ENCODE measurements at places on chromosomes 5 and 9. TPM values are rescaled to one million over a fixed set of nuclear protein-coding genes. Genes with fewer than 3 reads are reported as not detected.

The ZBED3 gene
- 2.9 TPM for total RNA-seq

The FRMD3 gene
- total RNA-seq: 0.35 TPM

The TLR4 gene
- total RNA-seq: not detected

GRCh38 chr9:81113453-81114124 lies 575.8 kb downstream of the TLE1 start:
- peak overlapping the region; percentile 6 for H3K4me3 ChIP-seq
- peaks cover 5% of the 10 kb centered on the region for H3K27me3 ChIP-seq
- H3K36me3 ChIP-seq: no peaks in the 10 kb centered on the region

GRCh38 chr9:114732823-114733222 lies 50.8 kb upstream of the TEX48 start:
- no peak for DNase-seq
- H3K27ac ChIP-seq: no peak overlapping the region
- H3K36me3 ChIP-seq: peaks cover 5% of the 10 kb centered on the region
- H3K4me1 ChIP-seq: peaks cover 39% of the 10 kb centered on the region

DNA sequence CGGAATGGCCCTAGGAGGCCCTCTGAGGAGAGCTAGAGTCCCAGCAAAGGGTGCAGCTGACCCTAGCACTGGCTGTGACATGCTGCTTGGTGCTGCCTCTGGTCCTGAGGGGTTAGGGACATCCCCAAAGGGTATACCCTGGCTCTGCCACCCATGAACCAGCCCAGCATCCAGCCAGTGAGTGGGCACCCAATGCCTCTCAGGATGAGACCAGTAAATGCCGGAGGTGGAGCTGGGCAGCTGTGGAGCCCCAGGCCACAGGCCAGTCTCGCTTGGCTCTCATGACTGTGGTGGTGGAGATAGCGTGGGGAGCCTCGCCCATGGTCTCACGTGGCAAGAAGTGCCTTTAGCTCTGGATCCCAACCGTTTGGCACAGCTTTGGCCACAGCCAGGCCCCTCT lies 3.7 kb upstream of the CEL start:
- no peak for DNase-seq
- H3K4me1 ChIP-seq: peaks cover 48% of the 10 kb centered on the region
- H3K36me3 ChIP-seq: peaks cover 27% of the 10 kb centered on the region

DNA sequence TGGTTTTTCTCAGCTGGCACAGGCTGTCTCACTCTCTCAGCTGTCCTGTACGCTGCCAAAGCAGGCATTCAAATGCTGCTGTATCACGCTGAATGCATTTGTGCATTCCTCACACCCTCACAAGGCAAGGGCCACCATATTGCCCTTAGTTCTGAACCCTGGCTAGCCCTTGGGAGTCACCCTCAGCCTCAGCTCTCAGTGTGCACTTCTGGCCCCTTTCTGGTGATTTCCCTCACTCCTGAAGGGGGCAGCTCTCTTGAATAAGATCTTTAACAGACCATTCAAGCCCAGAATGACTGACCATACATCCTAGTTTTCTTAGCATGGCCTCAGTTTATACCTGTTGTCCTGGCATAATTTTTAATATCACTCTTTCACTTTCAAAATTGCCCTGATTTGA lies 84.3 kb downstream of the HTR1A start:
- H3K36me3 ChIP-seq: no peaks in the 10 kb centered on the region
- no peaks in the 10 kb centered on the region for H3K27me3 ChIP-seq
- no peak overlapping the region for H3K27ac ChIP-seq
- H3K4me3 ChIP-seq: no peak overlapping the region

GRCh38 chr5:123104607-123105006 lies 15.6 kb downstream of the PRDM6 start:
- H3K4me1 ChIP-seq: no peaks in the 10 kb centered on the region
- H3K36me3 ChIP-seq: no peaks in the 10 kb centered on the region
- H3K27ac ChIP-seq: no peak overlapping the region
- peaks cover 29% of the 10 kb centered on the region for H3K27me3 ChIP-seq

- no peak overlapping the region for H3K27ac ChIP-seq
- no peaks in the 10 kb centered on the region for H3K36me3 ChIP-seq
- H3K4me3 ChIP-seq: no peak overlapping the region
- DNase-seq: no peak
- no peaks in the 10 kb centered on the region for H3K4me1 ChIP-seq
Observed at GRCh38 chr9:23232831-23233230, 593.2 kb downstream of the ELAVL2 start.

- peaks cover 16% of the 10 kb centered on the region for H3K4me1 ChIP-seq
- H3K27ac ChIP-seq: no peak overlapping the region
- H3K36me3 ChIP-seq: no peaks in the 10 kb centered on the region
- peak; percentile 31 for DNase-seq
- H3K4me3 ChIP-seq: no peak overlapping the region
- H3K27me3 ChIP-seq: peaks cover 41% of the 10 kb centered on the region
Observed at GRCh38 chr5:93580063-93580926, 724 bp downstream of the NR2F1-AS1 start.

- H3K4me1 ChIP-seq: no peaks in the 10 kb centered on the region
- H3K27ac ChIP-seq: no peak overlapping the region
- no peaks in the 10 kb centered on the region for H3K27me3 ChIP-seq
- H3K4me3 ChIP-seq: no peak overlapping the region
Observed at GRCh38 chr9:13552606-13553215, 273.2 kb upstream of the MPDZ start.

All from activated CD4-positive, alpha-beta T cell treated with anti-CD3 and anti-CD28 coated beads for 36 hours (primary cell).